Stimulated activated CD8-positive, alpha-beta memory T cell treated with anti-CD3 and anti-CD28 coated beads, Interleukin-7, amount 100 ng/mL, for 1 hour (primary cell): ENCODE measurements at places on chromosomes 2 and 18.

GRCh38 chr2:205347899-205348298 lies 334.4 kb upstream of the NRP2 start:
- DNase-seq: no peak

GRCh38 chr18:2144811-2145210 lies 426.5 kb downstream of the METTL4 start:
- no peak for DNase-seq

DNA sequence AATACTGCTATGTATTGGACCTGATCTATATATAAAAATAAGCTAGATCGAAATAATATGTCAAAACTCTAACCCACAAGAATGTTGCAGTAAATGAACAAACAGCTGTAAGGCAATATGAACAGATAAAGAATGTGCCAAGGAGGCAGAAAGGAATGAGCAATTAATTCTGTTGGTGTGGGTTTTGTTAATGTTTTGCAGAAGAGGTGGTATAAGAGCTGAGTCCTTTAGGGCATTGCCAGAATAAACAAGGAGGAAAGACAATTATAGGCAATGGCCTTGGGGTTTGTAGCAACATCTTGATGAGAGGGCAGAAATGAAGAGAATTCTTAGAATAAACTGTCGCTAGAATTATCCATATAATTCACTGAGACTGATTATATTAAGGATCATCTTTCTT lies 240.9 kb upstream of the GULP1 start:
- DNase-seq: no peak

GRCh38 chr2:10120877-10121574 lies 1.5 kb upstream of the RRM2 start:
- no peak for DNase-seq

DNA sequence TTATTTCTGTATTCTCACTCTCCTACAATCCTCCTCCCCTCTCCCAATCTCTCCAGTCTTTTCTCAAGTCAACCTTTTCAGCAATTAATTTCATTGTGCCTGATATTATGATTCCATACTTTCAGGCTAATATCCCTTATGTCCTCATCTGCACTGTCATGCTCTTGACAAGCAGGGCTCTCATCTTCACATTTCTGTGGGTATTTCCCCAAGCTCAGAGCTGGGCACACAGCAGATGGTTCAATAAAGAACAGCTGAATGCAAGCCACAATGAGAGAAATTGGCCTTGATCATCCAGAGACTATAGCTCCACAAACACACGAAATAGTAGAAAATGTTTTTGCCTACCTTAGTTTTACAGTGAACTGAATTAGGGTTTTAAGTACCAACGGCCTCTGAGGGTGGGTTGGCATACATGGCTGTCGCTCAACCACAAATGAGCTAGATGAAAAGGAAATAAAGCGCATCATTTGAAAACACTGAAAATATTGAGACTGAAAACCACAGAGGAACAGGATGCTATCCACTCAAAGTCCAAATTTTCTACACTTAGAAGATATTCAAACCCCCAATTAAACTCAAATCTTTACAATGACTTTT lies 47.5 kb upstream of the STAT1 start:
- DNase-seq: no peak

- no peak for DNase-seq
Measured at GRCh38 chr2:188292348-188293239, 920 bp downstream of the GULP1 start.

GRCh38 chr2:232693344-232693743 lies 3.8 kb upstream of the GIGYF2 start:
- DNase-seq: no peak

- peak; percentile 20 for DNase-seq
Measured at GRCh38 chr2:73907840-73908452, 15.1 kb downstream of the ACTG2 start.

DNA sequence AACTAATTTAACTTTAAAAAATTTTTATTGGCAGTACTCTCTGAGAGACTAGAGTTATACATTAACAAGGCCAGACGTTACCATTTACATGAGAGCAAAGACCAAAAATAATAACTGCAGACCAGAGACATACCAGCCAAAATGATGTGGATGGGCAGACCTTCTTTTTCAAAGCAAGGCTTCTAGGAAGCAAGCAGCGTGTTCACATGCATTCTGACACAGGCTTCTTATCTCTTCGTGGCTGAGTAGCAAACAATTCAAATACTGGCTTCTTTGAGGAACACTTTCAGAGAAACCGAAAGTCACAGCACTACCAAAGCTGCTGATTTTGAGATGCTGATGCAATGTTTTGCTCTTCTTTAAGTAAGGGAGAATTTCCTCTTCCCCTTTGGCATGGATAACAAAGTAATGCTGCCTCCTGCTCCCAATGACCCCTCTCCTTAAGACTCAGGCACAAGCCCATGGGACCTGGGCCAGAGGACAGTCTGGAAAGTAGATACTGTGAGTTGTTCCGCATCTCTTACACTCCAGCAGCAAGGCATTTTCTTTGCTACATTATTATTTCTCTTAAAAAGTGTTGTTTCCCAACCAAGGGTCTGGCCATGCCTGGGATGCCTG lies 181.9 kb downstream of the MREG start:
- no peak for DNase-seq

DNA sequence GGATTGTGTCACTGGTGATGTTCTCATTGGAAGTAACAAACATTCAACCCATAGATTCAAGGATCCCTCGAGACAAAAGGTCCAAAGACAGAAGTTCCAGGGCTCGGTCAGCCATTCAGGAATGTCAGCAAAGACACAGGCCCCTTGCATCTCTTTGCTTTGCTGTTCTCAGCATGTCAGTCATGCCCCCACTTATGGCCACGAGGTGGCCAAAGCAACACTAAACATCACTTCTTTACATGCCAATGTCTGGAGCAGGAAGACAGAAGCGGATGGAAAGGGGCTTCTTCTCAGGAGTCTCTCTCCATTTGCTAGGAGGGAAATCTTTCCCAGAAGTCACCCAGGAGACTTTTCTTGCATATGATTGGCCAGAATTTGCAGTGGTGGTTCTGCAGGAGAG lies 191.6 kb upstream of the SP5 start:
- DNase-seq: no peak

DNA sequence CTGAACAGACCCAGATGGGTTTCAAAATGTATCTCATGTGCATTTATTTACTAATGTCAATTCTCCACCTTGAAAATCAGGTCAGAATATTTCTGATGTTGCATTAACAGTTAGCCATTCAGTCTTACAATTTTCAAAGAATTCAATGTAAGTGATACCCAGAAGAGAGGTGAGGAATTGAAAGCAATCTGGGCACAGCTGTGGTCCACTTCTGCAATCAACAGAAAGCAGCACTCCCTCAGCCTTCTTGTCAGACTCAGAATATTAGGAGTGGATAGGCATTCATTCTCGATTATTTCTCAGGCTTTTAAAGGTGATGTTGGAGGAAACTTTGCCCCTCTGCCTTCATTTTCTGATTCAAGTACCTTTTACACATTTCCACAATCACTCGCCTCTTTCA lies 15.7 kb downstream of the CCL20 start:
- DNase-seq: no peak

- DNase-seq: no peak
Measured at GRCh38 chr2:161915121-161915520, 158.9 kb downstream of the DPP4 start.

- DNase-seq: peak; percentile 71
Measured at GRCh38 chr2:28359222-28360057, 33.2 kb upstream of the FOSL2 start.

DNA sequence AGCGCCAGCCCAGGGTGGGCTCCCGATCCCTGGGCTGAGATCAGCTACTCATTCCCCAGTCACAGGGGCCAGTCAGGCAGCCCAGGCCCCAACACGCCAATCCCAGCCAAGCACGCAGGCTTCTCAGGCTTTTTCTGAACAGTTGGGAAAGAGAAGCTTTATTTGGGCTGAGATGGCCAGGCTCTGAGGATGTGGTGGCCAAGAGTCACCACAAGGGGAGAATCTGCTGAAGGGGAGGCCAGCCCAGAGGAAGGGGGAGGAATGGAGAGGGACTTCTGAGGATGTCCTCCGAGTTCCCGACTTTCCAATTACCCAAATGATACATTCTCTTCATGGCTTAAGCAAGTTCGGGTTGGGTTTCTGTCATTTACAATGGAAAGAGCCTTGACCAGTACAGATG lies 2.8 kb upstream of the DIPK1C start:
- DNase-seq: no peak

DNA sequence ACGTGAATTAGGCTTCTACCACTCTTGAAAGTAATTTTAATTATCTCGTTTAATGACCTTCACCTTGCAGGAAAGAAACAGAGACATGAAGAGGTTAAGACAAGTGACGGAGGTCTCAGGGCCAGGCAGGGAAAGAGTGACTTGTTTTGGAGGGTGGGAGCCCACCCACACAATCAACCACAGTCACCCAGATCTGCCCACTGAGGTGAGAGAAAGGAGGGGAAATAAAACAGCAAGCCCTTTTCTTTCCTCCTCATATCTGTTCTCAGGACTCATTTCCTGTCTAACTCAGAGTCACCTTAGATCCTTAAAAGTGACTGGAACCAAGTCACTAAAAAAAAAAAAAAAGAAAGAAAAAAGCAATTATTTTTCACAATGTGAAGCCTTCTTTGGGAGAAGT lies 26.8 kb downstream of the ATP8B1 start:
- DNase-seq: no peak

- no peak for DNase-seq
Measured at GRCh38 chr2:186544255-186544675, 45.6 kb upstream of the ITGAV start.

- DNase-seq: no peak
Measured at GRCh38 chr2:85949280-85949679, 60.5 kb upstream of the ST3GAL5 start.

- no peak for DNase-seq
Measured at GRCh38 chr2:217890445-217890844, 112.3 kb downstream of the TNS1 start.
